ENCODE measurements at places on chromosomes 4 and X.
A peak's percentile ranks its signal among the peaks of the same experiment; 100 is the strongest.

- peak; percentile 20 for DNase-seq
These were observed 458.1 kb downstream of the STIM2 start for GRCh38 chr4:27318740-27319139.

DNA sequence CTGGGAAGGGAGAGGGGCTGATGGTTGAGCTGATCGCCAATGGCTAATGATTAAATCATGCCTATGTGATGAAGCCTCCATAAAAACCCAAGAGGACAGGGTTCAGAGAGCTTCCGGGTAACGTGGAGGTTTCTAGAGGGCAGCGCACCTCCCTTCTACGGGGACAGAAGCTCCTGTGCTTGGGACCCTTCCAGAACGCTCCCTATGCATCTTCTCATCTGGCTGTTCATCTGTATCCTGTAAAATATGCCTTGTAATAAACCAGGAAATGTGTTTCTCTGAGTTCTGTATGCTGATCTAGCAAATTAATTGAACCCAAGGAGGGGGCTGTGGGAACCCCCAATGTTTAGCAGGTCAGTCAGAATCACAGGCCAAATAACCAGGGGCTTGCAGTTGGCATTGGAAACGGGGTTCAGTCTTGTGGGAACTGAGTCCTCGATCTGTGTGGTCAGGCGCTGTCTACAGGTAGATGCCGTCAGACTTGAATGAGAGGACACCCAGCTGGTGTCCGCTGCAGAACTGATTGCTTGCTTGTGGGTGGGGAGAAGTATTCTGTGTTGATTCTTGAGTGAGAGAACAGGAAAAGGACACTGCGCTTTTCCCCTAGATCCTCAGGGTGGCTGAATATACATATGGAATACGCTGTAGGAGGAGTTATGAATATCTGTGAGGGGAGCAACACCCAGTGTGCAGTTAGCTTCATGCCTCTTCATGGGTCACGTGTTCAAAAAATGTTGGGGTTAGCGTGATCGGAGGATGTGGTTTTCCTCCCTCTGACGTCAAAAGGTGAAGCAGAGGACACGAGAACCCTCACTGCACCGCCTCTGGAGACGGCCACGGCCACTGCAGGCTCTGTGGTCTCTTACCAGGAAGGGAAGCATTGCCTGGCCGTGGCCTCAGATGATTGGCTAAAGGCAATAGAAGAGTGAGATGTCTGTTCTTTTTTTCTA is 29.2 kb downstream of the HTT-AS start:
- DNase-seq: peak; percentile 64

DNA sequence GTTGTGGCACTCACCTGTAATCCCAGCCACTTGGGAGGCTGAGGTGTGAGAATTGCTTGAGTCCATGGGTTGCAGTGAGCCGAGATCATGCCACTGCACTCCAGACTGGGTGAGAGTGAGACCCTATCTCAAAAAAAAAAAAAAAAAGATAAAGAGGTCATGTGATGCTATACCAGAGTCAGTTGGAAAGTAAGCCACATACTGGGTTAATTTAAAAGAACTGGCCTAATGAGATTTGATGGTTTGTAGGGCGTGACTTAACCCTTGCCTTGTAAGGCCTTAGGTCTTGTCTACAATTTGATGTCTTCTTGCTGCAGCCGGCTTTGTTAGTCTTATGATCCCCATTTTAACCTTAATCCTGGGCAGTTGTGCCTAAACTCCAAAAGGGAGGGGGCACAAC is 5.2 kb downstream of the MGST2 start:
- DNase-seq: no peak

GRCh38 chr4:142474398-142475087 is 371.6 kb downstream of the INPP4B start:
- no peak for DNase-seq

GRCh38 chr4:128570387-128570975 is 239.0 kb upstream of the JADE1 start:
- no peak for DNase-seq

- DNase-seq: no peak
These were observed 27.4 kb downstream of the APELA start for GRCh38 chr4:164904336-164904735.

- DNase-seq: no peak
These were observed 37.0 kb downstream of the STK26 start for GRCh38 chrX:132059973-132060540.

GRCh38 chr4:98930311-98930865 is 1.5 kb upstream of the EIF4E start:
- no peak for DNase-seq

DNA sequence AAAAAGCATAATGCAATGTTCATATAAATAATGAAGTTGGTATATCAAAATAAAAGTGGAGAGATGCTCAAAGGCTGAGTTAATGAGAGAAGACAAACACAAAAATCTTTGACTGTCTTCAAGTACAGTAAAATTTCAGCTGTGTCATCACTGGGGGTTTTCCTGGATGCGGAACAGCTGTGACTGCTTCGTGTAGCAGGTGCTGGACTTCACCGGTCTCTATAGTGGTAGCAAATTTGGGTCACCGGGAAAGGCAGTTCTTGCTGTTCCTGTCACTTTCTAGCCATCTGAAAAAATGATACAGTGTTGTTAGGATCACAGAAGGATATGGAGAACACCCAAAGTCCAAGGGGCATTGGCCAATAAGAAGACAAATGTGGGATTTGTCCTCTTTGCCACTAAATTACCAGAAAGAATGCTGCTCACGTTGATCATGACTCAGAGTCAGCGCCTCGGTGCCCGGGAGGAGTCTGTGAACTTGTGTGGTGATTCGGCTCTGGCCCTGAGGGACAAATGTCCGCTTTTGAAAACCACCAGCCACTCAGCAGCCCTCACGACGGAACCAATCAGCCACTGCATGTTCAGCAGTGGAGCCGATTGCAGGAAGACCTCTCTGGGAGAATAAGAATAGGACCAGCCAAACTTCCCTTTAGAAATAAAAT is 230.1 kb upstream of the FAT1 start:
- DNase-seq: no peak

DNA sequence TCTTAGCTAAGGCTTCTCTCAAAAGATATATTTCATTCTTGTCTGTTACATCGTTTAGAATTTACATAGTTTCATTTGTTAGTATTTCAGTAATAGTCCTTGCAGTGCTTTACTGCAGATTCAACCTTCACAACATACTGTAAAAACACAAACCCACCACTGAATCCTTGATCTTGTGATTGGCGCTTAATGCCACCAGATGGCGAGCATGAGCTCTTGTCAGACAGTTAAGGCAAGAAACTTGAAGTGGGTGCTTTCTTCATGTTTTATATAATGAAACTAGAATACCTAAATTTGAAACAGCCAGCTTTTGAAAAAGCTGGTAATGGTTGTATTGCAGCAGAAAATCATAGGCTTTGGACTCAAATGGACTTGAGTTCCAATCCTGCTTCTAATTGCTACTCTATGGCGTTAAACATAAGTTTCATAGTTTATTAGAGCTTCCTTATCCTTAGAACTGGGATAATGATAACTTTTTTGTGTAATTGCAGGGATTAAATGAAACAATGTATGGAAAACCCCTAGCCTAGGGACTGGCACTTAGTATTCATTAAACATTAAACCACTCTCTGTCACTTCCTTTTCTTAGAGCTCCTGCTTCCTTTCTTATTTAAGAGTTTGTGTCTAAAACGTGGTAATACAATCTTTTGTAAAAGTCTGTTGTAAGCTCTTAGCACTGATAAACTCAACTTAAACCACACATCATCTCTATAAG is 95.1 kb downstream of the USP9X start:
- peak; percentile 24 for DNase-seq

- no peak for DNase-seq
These were observed 116.4 kb upstream of the BEND4 start for GRCh38 chr4:42268824-42269223.

- no peak for DNase-seq
These were observed 119.2 kb downstream of the IRF2 start for GRCh38 chr4:184355111-184355604.

DNA sequence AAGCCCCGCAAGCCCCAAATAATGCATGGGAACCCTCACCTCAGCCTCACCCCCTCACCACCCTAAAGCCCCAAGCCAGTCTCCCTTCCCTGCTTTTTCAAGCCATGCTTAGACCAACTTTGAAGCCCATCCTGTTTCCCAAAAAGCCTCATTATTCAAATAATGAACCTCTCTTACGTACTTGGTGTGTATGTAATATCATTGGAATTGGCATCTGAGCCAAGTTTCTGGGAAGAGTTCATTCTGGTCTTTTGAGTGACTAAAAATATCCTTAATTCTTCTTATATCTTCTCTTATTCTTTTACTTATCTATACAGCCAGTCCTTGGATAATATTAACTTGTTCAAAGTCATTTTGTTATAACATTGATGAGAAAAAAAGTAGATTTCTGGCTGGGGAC is 875.8 kb upstream of the SLIT2 start:
- DNase-seq: no peak

GRCh38 chr4:54586320-54586955 is 71.3 kb upstream of the KIT start:
- DNase-seq: no peak

DNA sequence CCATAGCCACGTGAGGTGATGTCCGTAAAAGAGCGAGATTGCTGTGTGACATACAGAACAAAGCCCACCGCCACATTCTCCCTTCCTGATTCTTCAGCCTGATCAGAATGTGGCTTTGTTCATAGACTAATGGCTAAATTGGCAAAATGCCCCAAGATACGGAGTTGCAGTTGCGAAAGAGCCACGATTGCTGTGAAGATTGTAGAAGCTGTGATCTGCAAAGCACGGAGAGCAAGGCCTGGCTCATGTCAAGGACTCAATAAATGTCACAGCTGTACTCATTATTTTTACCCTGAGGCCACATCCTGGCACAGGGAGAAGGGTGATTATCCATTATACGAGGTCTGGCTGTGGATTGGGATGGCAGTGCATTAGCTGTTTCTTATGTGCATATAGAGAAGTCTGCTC is 34.2 kb downstream of the ARSD start:
- no peak for DNase-seq

GRCh38 chr4:174505892-174506291 is 16.4 kb downstream of the HPGD start:
- DNase-seq: no peak

- DNase-seq: no peak
These were observed 9.8 kb downstream of the TSPAN5 start for GRCh38 chr4:98648602-98649001.

DNA sequence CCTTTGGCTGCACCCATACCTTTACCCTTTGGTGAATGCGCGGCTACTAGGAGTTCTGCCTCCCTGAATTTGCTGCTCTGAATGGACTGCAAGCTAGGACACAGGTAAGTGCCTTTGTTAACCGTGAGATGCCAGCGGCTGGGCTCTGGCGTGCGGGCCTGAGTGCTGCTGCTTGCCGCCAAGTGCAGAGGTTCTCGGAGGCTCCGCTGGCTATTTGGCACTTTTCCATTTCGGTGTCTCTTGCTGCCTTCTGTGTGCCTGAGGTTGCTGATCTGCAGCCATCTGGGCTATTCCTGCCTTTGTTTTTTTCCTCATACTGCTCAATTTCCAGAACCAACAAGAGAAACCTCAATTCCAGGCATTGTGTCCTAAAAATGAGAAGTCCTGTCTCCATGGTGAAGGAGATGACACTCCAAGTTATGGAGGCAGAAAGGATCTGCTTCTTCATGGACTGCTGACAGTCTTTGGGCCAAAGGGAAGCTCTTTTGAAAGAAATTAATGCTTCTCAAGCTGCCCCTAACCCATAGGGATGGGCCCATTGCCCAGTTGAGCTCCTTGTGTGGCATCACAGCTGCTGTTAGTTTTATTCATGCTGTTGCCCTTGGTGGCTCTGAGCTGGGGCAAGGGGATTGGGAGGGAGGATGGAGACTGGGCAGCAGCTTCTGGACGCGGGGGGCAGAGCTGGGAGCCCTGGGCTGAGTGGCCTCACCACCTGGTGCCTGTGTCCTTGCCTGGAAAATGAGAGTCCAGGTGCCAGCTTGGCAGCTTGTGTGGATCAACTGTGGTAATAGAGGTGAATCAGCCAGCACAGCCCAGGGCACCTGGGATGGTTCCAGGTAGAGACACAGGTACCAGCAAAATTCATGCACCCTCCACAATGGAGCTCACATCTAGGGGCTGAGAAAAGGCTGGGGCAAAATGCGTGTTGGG is 3.8 kb upstream of the TBC1D14 start:
- DNase-seq: no peak

DNA sequence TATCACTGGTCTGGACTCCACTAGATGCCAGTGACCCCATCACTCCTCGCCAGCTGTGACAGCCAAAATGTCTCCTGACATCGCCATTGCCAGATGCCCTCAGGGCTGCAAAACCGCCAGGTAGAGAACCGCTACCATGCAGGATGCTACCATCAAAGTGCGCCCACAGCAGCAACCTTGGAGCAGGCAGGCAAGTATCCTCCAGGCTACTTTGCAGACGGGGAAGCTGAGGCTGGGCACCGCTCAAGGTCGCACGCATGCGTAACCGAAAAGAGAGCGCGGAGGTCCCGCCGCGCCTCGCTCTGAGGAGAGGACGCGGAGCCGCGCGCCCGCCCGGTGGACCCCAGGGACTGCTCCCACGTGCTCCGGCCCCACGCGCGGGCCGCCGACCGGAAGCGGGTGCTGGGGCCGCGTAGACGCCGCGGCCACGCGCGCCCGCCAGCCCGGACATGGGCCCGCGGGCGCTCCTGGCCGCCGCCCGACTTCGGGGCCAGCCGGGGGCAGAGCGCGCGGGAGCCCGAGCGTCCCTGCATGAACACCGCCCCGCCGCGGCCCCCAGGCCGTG is at the start of gene STS:
TSS of gene STS (plus strand) at position 300 of the 565 bp plus-strand sequence. CDS start 105,488 bp downstream, outside the sequence.
- peak; percentile 29 for DNase-seq

GRCh38 chrX:10512258-10512657 is 108.1 kb downstream of the MID1 start:
- DNase-seq: no peak

DNA sequence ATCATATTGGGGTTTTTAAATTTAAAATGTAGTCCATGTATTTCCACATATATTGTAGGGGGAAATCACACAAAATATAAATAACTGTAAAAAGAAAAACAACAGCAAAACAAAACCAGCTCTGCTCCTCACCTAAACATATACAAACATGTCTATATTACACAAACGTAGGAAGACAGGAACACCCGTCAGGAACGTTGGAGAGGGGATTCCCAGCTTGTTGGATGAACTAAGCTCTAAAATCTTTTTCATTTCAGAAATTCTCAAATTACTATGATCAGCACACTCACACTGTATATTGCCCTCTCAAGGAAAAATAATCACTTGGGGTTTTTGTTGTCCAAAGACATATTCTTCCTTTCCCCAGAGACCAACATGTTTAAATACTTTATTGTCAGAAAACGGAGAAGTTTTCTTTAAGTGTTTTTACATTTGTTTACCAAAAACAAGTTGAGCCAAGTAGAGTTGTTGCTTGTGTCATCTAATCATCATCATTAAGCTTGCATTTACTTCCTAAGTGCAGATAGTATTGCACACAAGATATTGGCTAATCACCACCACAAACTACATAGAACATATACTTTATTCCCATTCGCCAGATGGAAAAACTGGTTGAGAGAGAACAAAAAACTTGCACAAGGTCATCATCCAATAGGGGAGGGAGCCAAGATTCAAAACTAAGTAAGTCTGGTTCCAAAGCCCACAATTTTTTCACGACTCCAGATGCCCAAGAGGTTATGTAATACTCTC is 2.4 kb upstream of the TLR10 start:
- DNase-seq: no peak

Data from activated naive CD8-positive, alpha-beta T cell treated with anti-CD3 and anti-CD28 coated beads, Interleukin-2, amount 50 U/mL, for 24 hours (primary cell).